ENCODE measurements at places on chromosomes 12 and 14. TPM values are rescaled to one million over a fixed set of nuclear protein-coding genes. Genes with fewer than 3 reads are reported as not detected.

DNA sequence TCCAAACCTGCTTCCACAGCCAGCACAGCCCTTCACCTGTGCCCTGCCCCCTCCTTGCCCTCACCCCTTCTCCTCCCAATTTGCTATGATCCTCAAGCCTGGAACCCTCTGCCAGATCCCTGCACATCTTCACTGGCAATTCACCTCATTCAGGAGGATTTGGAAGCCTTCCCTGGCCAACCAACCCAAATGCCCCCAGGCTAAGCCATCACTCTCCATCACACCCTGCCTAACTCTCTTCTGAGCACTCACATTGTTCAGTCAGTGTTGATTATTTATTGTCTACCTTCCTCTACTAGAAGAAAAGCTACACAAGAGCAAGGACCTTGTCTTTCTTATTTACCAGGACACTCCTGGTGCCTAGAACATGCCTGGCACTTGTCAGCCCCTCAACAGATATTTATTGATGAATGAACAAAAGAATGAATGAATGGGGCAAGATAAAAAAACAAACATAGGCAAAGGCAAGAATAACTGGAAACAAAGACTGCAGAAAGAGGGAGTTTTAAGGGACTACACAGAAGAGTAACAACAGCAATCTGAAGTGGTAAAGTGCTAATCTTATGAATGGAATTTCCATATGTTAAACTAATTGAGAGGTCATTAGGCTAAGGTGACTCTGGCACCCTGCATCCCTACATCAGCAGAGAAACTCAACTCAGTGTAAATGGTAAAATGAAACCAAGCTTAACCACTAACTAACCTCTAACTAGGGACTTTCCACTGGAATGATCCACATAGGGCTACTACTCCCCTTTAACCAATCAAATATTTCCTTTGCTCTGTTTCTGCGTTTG is 33.4 kb downstream of the TMTC1 start:
- DNase-seq = no peak

- peak; percentile 85 for DNase-seq
Measured at GRCh38 chr12:75706786-75707605, 195.6 kb upstream of the KRR1 start.

- no peak for DNase-seq
Measured at GRCh38 chr14:50573862-50574261, 13.9 kb downstream of the ATL1 start.

RAP1B gene
- 128 TPM for total RNA-seq

Data from cardiac muscle cell (in vitro differentiated cells and primary cell).